Activated T-cell treated with anti-CD3 and anti-CD28 coated beads, Interleukin-2, amount 50 U/mL, for 72 hours (primary cell): ENCODE measurements at places on chromosomes 5 and 9.

GRCh38 chr5:6910950-6911349, 197.7 kb downstream of the TENT4A start:
- DNase-seq = no peak

DNA sequence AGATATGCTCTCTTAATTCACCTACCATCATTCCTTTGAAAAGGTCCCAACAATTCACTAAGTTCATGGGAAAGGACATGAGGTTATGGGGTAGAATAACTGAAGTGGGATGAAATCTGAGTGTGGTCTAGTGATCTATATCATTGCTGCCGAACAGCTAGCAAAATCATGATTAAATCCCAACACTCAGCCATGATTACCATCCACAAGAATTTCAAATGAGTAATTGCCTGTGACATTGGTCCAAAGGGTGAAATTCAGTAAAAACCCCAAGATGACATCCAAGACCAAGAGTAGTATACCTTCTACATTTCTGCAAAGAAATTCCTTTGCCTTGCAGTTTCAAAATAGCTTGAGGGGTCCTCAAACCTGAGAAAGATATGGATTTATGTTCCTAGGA, 225.6 kb downstream of the SPOCK1 start:
- DNase-seq = no peak

DNA sequence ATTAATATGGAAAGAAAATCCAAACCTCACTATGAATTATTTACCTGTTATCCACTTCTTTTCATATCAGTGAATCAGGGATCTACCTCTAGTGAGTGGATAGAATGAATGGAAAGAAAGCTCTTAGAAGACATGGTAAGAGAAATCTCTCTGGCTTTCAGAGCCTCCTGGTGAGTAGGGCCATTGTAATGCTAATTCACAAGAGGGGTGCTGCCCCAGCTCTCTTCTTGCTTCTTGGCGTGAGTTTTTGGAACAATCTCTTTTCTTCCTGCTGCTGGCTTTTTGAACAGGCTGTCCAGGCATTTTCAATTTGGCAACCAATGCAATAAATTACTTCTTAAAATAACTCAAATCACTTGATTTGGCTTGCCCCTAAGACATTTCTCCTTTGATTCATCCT, 49.9 kb upstream of the KCNN2 start:
- no peak for DNase-seq

GRCh38 chr9:129383561-129384490, 205.8 kb upstream of the IER5L start:
- DNase-seq = peak; percentile 72

GRCh38 chr9:131951155-131951554, 128.5 kb downstream of the MED27 start:
- no peak for DNase-seq

DNA sequence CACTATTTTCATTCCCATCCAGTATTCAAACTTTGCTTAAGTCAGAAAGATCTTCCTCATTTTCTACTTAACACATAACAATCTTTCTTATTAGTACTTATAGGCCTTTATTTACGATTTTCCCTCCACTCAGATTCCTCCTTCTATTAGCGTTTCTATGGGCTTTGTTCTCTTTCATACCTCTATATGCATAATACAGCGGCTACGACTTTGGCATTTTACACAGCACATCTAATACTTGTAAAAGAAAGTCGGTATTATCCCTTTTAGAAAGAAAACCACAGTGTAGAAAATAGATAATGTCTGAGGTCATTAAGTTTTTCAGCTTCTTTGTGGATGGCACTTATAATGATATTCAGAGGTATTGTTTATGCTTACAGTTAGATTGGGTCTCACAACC, 8.4 kb downstream of the RBM18 start:
- no peak for DNase-seq

GRCh38 chr5:38541174-38541725, 15.2 kb downstream of the LIFR start:
- DNase-seq = no peak

GRCh38 chr5:180166176-180166575, 42.8 kb downstream of the RASGEF1C start:
- DNase-seq = no peak

DNA sequence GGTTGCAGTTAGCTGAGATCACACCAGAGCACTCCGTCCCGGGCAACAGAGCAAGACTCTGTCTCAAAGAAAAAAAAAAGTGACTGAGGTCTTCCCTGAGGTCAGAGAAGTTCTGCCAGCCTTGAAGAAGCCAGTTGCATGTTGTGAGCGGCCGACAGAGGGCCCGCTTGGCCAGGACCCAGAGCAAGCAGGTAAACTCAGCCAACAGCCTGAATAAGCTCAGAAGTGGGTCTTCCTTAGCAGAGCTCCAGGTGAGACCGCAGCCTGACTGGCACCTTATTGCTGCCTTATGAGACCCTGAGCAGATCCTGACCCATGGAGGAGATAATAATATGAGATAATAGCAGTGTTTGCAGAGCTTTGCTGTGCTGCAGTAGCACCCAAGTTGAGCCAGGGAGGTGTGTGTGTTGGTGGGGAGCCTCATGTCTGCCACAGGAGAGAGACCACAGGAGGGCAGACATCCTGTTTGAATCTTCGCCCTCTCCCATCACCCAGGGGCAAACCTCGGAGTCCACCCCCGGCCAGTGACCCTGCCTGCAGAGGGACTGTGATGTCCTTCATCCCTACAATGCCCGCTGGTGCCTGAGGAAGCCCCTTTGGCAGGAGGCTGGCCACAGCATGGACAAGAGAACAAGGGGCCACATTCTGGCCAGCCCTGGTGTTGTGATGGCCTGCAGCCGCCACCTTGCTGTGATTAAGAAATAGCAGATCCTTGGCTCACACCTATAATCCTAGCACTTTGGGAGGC, 10.8 kb upstream of the BARX1 start:
- no peak for DNase-seq

GRCh38 chr5:151006704-151007334, 13.6 kb upstream of the GPX3 start:
- no peak for DNase-seq

DNA sequence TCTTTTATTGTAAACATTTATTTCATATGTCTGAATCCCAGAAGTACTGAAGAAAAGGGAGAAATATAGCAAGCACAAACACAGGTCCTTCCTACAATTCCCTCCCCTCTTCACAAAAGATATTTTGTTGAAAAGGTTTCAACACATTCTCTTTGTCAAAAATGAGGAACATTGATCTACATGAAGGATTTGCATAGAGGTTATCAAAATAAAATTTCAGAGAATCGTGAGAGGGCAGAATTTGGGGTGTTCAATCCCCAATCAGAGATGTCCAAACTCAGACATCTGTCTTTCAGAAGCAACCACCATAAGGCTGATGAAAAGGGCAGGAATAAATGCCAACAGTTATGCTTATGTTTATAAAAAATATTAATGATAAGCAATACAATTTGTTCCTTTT, 69.2 kb downstream of the MARCHF3 start:
- no peak for DNase-seq

GRCh38 chr5:82246960-82247574, 31.1 kb downstream of the RPS23 start:
- DNase-seq = no peak

- DNase-seq = peak; percentile 96
Measured at GRCh38 chr9:135926402-135927194, 19.3 kb upstream of the CAMSAP1 start.

GRCh38 chr9:133991964-133992779, at the start of gene VAV2:
Gene VAV2, minus strand, starts transcription at chr9:133992324. Its CDS starts 46 bp downstream, at chr9:133992278.
- peak; percentile 60 for DNase-seq

GRCh38 chr9:126985870-126986498, 71.4 kb downstream of the RALGPS1 start:
- DNase-seq = peak; percentile 87

GRCh38 chr5:60277941-60278340, 384.4 kb upstream of the PDE4D start:
- no peak for DNase-seq

GRCh38 chr5:135240781-135241360, 158.2 kb downstream of the MACROH2A1 start:
- DNase-seq = no peak

GRCh38 chr9:69519470-69520240, 152.5 kb downstream of the APBA1 start:
- no peak for DNase-seq

DNA sequence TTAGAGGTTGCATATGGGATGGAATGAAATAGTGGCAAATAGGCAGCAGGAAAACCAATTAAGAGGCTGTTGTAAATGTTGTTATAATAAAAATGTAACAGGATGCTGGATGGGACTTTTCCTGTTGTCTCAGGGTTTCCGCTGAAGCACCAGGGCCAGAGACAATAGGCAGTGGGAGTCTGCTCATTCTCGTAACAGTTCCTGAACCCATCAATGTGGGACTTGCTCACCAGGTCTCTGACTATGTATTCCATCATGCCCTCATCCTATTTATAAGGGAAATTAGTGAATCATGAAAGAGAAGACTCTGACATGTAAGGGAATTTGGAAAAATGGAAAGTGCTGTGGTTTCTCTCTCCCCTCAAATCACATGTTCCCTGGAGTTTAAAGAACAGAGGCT, 23.5 kb upstream of the SSBP2 start:
- DNase-seq = no peak

- no peak for DNase-seq
Measured at GRCh38 chr9:81387360-81388106, 301.8 kb downstream of the TLE1 start.

GRCh38 chr9:94734054-94734754, 7.7 kb downstream of the AOPEP start:
- no peak for DNase-seq

- no peak for DNase-seq
Measured at GRCh38 chr9:117232281-117232680, 182.6 kb downstream of the ASTN2 start.

DNA sequence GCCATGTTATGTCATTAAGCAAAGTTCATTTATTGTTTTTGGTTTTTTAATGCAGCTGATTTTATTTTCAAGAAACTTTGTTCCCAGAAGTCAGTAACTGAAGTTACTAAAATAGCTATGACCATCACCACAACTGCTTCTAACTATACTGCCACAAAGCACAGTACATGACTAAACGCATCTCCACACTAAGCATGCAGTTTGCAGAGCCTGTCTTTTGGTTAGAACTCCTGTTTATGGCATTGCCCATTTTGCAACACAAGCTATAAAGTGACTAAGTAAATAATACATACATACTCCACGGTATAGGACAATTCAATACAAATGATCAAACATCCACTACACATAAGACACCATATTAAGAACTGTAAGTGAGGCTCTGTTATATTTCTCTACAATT, 109.7 kb downstream of the MLLT3 start:
- no peak for DNase-seq

- DNase-seq = no peak
Measured at GRCh38 chr5:73630765-73631164, 4.8 kb downstream of the ARHGEF28 start.

DNA sequence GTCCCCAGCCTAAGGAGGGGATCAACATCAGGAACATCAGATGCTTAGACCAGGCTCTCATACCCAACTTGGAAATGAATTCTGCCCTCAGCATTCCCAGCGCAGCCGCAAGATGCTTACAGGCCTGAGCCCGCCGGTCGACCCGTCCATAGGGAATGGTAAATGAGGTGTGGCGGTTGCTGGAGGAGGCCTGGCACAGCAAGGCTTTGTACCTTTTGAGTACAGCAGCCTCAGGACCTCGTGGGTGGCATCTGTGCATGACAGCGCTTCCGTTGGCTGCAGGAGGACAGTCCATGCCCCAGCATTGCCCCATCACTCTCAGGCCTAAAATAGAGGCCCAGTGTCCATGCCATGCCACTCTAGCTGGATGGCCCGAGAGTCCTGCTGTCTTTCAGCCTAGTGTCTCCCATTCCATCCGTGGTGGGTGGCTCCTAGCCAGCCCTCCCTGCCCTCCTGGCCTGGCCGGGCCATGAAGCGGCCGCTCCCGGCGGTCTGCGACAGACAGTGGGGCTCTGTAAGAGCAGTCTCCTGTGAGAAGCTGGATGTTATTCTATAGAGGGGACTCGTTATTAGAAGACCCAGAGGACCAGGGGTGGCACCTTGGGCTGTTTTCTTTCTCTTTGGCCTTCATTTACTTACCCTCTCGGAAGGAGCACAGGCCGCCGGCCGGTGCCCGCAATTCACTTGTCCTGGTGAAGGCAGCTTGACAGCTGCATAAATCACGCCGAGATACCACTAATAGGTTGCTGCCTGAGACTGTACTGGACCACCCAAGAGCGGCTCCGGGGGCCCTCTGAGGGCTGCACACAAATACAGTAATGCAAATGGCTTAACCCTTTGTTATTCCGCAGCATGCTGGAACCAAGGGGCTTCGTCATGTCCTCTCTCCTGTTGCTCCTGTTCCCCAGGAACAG, 223.5 kb upstream of the TUT7 start:
- no peak for DNase-seq

DNA sequence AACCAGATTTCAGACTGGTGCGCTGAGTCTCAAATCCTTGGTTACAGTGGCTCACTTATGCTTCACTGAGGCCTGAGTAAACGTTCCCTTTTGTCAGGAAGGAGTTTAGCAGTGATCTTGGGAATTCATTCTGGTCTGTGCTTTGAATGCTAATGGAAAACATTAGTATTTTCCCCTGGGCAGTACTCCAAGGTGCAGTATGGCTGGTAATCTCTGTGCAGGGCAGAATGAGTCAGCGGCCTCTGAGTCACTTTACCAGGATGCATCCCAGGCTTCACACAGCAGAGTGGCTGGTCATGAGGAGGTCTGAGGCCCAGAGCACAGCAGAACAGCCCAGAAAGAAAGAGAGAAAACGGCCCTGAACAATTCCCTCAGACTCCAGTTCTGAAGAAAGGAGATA, 54.0 kb downstream of the PCA3 start:
- no peak for DNase-seq

- no peak for DNase-seq
Measured at GRCh38 chr5:80072103-80073073, 37.2 kb downstream of the THBS4 start.

DNA sequence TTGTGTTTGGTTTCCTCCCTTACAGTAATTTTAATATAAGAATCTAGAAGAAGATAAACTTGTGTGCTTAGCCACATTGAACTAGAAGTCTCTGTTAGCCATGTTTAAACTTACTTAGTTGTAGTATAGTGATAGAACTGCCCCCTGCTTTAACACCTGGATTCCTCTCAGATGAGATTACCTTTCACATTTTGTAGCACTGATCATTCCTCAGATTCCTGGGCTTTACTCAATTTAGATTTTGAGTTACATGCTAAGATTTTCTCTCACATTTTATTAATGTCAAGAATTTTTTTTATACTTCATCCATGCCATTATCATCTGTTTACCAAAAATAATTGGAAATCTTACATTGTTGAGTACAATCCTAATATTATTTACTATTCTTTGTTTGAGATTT, 70.5 kb downstream of the GPBP1 start:
- no peak for DNase-seq

DNA sequence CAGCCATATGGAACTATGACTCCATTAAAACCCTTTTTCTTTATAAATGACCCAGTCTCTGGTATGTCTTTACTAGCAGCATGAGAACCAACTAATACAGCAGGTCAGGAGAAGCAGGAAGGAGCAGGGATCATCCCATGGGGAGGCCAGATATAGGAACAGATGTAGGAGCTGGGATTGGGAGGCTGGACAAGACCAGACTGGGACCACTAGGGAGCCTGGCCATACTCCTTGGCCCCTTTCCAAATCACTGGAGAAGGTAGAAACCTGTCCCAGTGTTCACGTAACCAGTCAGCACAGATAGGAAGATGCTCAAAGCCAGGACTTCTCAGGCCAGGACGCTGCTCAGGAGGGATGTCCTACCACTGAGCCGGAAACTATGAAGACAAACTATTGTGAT, 95.5 kb downstream of the LMX1B start:
- DNase-seq = no peak

GRCh38 chr5:54743997-54744788, 226.6 kb downstream of the SNX18 start:
- DNase-seq = peak; percentile 40
